ENCODE measurements at places on chromosomes 1 and 21.

GRCh38 chr21:32256873-32257620 is 21.8 kb downstream of the MIS18A start:
- DNase-seq, result no peak

- peak; percentile 30 for DNase-seq
These were observed 24.0 kb upstream of the CPT2 start for GRCh38 chr1:53172426-53173128.

DNA sequence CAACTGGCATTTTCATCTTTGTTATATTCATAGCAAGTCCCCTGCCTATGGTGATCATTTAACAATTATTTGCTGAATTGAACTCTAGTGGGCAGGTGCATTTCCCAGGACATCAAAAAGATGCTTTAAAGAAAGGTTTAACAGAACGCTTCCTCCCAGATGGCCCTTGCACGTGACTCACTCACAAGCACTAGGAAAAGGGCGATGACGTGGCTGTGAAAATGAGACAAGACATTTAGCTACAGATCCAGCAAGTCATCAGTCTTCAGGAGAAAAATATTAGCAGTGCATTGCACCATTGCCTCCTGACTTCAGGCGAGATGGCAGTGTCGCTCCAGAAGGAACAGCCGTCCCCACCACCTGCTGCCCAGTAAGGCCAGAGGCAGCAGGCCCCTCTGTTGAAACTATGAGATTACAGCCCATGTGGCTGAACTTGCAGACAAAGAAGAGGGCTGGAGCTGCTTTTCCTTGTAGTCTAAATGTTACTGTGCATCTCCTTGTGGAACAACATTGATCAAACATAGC is 37.2 kb downstream of the DSCAM start:
- DNase-seq, result no peak

DNA sequence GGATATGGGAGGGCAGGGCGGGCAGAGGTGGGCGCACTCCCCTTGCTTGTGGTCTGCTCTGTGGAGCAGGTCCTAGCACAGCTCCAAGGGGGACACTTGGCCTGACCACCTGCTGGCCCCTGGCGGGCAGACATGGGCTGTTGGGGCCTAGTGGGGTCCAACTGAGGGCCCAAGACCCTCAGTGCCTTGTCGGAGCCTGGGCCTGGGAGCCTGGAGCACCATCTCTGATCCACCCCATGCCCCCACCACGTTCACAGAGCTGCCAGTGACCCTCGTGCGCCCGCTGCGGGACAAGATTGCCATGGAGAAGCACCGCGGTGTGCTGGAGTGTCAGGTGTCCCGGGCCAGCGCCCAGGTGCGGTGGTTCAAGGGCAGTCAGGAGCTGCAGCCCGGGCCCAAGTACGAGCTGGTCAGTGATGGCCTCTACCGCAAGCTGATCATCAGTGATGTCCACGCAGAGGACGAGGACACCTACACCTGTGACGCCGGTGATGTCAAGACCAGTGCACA is 70.6 kb downstream of the OBSCN start:
- DNase-seq, result no peak

GRCh38 chr21:41778930-41779600 is 12.2 kb upstream of the RIPK4 start:
- DNase-seq, result no peak

DNA sequence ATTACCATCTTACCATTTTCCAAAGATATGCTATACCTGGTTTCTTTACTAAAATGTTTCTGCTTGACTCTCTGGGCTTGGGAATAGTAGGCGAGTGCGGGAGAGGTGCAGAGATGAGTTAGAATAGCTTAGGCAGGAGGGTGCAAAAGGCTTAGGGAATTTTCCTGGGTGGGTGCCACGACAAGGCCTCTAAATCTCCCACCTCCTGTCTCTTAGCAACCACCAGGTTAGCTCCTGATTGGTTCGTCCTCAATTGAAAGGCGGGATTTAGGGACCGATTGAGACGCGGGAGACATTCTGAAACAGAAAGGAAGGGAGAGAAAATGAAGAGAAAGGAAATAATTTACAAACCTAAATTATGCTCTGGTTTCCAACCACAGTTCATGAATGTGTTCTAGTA is 3.1 kb downstream of the ACKR1 start:
- no peak for DNase-seq

DNA sequence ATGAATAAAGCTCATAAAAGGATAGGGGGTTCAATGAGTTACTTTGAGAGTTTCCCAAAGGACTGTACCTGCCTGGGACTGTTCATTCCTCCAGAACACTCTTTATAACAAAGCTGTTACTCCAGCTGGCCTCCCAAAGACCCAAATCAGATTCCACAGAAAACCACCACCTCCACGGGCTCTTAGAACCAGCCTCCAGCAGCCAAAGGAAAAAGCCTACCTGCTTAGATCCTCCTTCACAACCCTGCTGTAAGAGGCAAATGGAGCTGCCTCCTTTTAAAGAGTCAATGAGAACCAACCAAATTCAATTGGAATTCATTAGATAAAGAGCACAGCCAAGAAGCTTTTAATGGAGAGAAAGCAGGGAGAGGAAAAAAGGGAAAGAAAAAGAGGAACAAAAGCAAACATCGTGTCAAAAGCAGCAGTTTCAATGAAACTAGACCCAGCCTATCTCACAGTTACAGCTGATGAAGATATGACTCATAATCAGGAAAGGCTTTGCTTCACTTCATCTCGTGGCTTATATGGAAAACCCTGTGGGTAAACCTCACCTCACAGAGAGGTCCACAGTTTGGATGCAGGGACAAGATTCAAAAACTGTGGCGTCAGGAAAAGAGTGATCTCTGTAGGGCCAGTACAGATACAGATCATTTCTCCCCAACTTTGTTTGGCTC is 27.8 kb upstream of the FMO4 start:
- peak; percentile 71 for DNase-seq

GRCh38 chr1:88985032-88985431 is 7.4 kb downstream of the KYAT3 start:
- DNase-seq, result no peak

- no peak for DNase-seq
These were observed 872 bp upstream of the PINK1 start for GRCh38 chr1:20632386-20632785.

DNA sequence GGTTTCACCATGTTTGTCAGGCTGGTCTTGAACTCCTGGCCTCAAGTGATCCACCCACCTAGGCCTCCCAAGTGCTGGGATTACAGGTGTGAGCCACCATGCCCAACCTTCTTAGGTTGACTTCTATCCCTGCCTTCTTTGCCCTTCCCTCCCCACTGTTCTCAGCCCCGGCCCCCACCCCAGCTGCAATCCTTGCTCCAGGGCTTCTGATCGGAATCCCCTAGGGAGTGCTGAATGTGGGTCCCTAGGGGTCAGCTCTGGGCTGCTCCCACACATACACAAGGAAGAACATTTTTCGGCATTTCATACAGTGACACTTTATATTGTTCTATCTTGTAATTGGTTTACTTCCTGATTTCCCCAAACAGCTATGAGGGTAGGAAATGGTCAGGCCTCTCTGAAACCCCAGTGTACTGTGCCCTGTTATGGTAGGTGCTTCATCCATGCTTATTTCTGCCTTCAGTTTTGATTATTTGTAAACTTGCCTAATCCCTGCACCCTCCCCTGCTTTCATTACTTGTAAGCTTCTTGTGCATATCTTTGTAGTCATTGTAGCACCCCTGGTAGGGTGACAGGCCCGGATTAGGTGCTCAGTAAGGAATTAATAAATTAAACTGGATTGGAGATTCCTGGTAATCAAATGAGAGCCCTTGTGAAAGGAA is 5.8 kb upstream of the SRP9 start:
- DNase-seq, result no peak

- DNase-seq, result no peak
These were observed 46.5 kb upstream of the BEND5 start for GRCh38 chr1:48823168-48823567.

DNA sequence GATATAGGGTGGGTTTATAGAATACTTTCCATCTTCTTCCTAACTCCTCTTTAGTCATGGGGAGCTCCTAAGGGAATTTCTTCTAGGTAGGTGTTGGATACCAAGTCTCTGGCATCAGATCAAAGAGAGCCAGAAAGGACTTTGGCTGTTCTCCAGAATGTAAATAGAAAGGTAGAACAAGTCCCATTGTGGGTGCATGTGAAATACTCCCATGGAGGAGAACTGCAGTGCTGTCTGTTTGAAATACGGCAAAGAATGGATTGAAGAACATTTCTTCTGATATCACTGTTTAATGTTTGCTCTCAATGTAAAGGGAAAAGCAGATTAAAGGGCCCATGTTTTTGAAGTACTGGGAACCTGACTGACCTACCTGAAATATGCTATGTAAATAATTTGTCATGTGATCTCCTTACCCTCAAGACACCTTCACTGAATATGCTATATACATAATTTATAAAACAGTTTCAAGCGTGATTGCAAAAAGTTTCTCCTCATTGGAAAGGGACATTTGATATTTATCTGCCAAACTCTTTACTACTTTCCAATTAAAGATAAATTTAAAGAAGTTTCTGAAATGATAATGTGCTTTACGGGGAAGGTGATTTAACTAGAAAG is 65.9 kb downstream of the LAMC1 start:
- no peak for DNase-seq

DNA sequence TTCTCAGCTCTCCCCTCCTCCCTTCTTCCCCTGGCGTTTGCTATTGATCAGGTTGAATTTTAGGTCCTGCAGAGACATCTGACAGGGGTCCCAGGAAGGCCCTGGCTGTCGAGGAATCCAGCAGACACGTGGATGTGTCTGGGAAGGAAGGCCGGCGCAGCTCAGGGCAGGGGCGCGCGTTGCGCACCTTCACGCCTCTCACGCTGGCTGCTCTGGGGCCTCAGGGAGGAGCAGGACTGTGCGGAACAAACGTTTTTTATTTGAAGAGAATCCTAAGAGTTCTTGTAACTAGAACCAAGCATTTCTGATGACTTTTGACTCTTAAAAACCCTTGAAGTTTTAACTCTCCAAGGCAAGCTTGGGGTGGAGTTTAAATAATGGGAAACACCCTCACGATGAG is 54.2 kb downstream of the SLC37A1 start:
- no peak for DNase-seq

DNA sequence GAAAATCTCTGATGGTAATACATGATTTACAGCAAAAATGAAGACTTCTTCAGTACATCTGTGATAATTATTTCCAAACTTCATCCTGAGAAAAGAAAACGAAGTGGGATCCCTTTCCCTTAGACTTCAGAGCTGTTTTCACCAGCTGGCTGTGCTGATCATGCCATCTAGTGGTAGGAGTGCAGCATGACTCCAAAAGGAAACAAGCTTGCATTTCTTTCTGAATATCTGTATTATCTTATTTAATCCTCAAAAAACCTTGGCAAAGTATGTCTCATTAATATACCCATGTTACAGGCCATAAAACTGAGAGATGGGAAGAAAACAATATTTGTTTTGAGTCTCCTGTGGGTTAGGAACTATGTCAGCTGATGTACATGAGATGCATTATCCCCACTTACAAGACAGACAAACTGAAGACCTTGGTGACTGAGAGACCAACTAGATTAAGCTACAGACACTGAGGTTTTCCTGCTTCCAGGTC is 9.8 kb upstream of the GJA8 start:
- peak; percentile 51 for DNase-seq

DNA sequence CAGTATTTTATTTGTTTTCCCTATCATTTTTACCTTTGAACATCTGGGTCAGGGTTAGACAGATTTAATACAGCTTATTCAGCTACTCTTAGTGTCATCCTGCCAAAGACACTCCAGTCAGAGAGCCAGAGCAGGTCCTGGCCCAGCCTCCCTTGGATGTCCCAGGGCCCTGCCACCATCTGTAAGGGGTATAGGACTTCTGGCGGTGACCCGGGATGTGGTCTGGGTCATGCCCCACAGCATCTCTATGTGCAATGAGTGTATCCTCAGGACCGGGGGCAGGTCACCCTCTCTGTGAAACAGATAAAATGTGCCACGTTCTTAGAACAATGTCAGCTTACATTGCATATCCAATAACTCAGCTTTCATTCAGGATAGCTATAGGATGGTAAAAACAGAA is 37.8 kb upstream of the PRSS38 start:
- DNase-seq, result no peak

GRCh38 chr1:237390823-237391222 is 348.8 kb downstream of the RYR2 start:
- DNase-seq, result no peak

DNA sequence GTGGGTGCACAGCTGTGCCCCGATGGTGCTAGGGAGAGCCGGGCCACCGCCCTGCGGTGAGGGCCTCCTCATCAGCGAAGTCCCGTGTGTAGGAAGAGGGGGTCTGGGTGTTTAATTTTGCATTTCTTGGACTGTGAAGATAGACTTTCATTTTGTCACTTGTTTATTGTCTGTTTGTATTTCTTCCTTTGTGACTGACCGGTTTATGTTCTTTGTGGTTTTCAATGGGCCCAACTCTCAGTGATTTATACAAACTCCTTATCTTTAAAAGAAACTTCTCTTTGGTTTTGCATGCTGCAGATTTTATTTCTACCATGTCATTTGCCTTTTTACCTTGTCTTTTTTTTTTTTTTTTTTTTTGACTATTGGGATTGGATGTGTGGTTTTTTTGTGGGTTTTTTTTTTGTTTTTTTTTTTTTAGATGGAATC is 65.1 kb downstream of the COL18A1 start:
- no peak for DNase-seq

DNA sequence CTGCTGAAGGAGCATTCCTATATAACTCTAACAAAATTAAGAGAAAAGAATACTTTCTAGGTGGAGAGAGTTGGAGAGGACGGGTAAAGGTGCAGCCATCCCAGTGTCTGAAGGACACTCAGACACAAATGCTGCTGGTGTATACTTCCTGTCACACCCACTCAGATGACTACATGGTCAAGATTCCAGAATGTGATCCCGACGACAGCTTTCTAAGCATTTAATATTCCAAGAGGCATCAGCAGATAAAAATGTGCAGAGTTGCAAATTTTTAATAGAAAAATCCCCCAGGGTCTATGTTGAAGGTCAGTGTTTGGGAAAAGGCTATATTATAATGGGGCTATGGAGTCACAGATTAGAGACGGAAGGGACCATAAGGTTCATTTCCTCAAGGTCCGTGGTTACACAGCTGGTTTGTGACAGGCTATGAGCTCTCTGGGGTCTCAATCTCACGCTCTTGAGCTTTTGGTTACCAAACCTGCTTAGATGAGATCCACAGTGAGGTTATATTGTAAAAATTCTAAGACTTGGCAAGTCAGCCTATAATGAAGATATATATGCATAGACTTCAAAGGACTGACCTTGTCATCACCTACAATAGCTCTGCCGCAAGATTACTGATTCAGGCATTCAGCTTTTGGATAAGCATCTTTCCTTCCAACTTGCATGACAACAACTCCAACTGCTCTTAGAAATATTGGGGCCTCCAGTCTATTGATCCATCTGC is 35.1 kb downstream of the ZNF281 start:
- no peak for DNase-seq

DNA sequence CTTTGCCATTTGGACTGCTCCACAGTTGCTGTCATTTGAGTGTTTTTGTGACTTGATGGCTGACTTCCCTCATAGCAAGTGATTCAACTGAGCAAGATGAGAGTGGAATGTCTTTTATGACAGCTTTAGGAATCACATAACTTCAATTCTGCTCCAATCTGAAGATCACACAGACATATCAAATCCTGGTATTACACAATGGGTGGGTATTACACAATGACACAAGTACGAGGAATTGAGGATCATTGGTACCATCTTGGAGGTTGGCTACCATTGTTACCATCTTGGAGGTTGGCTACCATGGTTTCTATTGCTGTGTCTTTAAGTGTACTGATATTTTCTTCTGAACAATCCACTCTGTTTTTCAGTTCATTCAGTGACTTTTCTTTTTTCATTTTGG is 8.5 kb upstream of the TSHB start:
- DNase-seq, result no peak

All from KBM-7 (cell line).